CD4-positive, alpha-beta T cell (primary cell): ENCODE measurements at places on chromosomes 4 and X.

- DNase-seq = no peak
These were observed 10.6 kb upstream of the IRAK1 start for GRCh38 chrX:154030266-154030665.

DNA sequence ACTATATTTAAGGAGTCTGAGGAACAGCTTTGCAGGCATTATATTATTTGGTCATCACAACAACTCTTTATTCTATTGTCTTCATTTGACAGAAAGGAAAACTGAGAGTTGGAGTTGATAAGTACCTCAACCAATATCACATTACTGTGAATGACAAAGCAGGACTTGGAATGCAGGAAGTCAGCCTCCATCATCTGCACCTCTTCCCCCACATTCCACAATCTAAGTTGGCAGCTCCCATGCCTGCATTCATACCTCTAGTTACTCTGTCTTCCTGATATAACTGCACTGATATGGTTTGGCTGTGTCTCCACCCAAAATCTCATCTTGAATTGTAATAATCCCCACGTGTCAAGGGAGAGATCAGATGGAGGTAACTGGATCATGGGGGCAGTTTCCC is 356.7 kb downstream of the GALNTL6 start:
- DNase-seq = no peak

DNA sequence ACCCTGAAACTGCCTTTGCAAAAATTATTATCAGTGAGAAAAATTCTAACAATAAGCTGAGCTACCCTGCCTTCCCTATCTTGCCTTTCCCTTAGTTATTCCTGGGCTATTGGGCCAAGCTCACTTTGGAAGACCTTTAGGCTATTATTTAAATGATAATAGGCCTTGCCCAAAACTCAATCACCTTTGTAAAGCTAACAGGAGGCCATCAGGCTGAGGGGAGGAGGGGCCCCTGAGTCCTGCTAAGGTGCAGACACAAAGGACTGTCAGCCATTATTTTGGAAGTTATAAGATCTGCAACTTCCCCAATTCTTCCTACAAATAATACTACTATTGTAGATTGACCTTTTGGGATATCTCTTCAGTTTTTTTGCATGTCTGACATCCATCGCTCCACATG is 278.8 kb upstream of the DIAPH2 start:
- DNase-seq = no peak

DNA sequence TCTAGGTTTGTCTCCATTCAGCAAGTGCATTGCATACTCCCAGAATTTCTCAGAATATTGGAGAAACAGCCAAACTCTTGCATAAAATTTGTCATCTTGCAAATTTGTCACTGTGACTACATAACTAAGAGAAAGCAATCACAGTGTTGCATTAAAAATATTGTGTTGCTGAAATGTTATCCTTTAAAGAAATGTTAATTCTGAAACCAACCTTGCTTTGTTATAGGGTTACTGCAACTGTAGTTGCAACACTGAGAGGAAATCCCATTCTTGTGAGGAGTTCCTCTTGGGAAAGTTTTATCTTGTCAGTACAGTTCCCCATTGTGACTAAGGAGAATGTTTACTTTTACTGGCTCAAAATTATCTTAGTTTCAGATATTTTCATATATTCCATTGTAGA is 20.9 kb downstream of the CYBB start:
- DNase-seq = no peak

DNA sequence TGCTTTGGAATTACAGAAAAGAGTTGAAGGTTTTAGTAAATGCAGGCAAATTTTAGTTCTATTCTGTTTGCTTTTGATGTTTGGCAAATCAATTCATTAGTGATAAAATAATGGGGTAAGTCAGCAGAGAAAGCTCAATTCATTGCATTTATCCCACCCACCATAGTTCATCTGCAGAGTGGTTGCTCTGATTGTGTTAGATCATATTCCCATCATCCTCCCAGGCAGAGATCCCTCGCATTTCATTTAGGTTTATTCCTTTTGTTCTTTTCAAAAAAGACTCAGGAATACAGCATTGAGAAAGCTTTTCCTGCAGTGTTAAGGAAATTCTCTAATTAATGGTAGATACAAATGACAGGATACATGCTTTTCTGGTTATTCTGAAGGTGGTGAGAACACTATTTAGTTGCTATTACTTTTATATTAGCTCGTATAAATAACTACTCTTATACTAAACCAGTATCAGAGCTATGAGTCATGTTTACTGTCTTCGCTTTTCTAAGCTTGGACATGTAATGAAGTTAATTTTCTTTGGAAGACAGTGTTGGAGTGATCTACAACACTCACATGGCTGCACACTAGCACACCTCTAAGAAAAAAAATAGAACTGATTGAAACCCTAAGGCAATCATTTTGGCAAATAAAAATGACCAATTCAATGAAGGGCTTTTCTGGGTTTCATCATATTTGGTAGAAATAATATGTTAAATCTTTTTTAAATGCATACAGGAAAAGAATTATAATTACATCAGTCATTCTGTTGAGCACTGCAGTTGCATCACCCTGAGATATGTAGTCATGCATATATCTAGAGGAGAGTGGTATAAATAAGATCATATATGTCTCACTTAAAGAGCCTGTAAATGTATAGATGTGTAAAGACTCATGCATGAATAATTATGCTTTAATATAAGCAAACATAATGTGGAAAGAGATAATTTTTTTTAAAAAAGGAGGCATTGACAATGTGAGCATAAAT is 351.6 kb downstream of the PCDH7 start:
- DNase-seq = no peak

GRCh38 chr4:1615786-1616556 is 68.1 kb downstream of the FAM53A start:
- no peak for DNase-seq

GRCh38 chr4:100882661-100883060 is 364.8 kb upstream of the EMCN start:
- no peak for DNase-seq

GRCh38 chr4:94877973-94878372 is 120.2 kb downstream of the BMPR1B start:
- DNase-seq = no peak

- DNase-seq = no peak
These were observed 1048.7 kb upstream of the PRKX start for GRCh38 chrX:4762196-4762595.

- no peak for DNase-seq
These were observed 423.5 kb upstream of the NDST3 start for GRCh38 chr4:117610706-117611308.

- no peak for DNase-seq
These were observed 254.2 kb downstream of the ADAMTS3 start for GRCh38 chr4:72314869-72315268.

- no peak for DNase-seq
These were observed 90.1 kb downstream of the CEP44 start for GRCh38 chr4:174373821-174374220.

- no peak for DNase-seq
These were observed 15.9 kb downstream of the SETD7 start for GRCh38 chr4:139540161-139540560.

DNA sequence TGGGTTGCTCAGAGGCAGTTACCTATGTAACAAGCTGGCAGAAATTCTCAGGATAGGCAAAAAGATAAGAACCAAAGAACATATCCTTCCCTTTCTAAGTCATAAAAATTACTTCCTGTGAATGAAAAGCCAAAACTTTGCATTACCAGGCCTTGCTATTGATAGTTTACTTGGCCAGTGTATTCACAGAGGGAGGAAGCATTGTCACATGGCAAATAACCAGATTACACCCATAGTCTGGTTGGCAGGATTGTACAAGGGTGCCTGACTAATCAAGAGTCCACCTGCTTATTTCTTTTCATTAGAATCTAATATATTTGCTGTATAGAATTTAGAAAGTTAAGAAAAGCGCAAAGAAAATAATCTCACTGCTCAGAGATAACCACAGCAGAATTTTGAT is 14.1 kb downstream of the XIAP start:
- no peak for DNase-seq

DNA sequence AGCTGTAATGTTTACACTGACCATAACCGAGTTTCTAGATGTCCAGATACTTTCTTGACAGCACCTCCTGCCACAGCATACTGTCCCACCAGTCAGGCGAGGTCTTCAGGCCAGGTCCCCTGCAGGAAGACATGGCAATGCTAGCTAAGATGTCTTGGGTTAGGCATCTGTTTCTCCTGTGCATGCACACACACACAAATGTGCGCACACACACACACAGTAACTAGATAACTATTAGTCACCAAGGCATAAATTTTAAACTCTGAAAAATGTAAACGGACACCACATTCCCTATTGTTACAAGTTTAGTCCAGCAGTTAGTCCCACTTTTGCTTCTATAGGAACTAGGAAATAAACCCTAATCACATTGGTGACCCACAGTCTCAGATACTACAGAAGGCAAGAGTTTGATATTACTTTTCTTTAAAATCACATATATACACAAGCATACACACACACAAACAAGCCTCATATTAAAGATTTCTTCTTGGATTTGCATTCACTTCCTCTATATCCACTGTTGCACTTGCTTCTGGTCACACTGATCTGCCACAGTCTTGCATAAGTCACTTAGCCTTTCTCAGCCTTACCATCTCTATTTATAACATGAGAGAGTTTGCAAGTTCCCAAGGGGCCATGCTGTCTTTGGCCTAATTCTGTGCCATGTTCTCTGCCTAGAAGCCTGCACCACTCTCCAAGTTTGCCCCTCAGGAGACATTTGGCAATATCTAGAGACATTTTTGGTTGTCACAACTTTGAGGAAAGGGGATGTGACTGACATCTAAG is 32.2 kb downstream of the IL21 start:
- DNase-seq = no peak
